Stimulated activated CD4-positive, alpha-beta T cell treated with anti-CD3 and anti-CD28 coated beads, Interleukin-15, amount 100 ng/mL, for 48 hours (primary cell): ENCODE measurements at places on chromosomes 13 and 19.

DNA sequence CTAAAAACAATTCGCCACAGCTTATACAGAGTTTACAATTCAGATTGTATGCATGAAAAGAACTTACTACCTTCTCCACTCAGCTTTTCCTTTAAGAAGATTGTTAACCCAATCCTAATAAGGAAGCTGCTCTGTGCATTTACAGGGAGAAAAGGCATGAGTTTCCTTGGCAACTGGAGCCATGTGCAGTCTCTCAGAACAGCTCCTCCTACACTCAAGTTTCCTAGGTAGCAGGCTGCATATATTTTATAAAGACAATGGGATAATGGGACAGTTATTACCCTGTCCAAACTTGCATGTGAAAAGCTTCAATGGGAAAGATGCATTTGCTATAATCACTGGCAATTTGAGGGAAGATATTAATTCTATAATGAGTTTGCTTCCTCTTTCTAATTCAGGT lies 125.5 kb upstream of the TRPC4 start:
- DNase-seq, result no peak

DNA sequence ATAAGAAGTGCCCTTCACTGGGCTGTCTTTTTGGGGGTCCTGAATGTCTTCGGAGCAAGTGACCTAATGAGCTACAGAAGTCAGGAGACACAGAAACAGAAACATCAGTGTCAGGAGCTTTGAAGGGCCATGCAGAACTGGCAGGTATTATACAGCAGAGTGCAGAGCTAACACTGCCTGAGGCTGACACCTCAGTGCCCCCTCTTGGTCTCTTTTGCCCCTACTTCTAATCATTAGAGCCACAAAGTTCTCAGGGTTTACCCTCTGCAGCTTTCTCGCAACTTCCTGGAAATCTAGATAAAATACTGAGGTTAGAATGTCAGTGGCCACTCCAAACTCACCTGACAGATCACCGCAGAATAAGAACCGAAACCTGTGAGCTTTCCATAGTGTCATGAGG lies 172.7 kb downstream of the B3GLCT start:
- DNase-seq, result no peak

- DNase-seq, result no peak
Observed at GRCh38 chr13:59680429-59681024, 483.2 kb downstream of the DIAPH3 start.

DNA sequence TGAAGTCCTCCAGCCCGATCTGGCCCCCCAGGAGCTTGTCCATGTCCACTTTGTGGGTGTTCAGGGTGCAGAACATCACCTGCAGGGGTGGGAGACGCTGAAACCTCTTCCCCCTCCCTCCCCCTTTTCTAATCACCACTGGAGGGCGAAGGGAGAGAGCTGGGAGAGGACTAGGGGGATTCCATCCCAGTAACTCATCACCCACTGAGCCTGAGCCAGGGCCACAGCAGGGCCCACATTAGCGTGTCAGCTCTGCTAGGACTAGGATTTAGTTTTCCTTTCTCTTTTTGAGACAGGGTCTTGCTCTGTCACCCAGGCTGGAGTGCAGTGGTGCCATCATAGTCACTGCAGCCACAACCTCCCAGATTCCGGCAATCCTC lies 5.5 kb upstream of the PTGER1 start:
- DNase-seq, result no peak
